Activated T-helper 2 cell treated with anti-CD3 and anti-CD28 coated beads, Interferon-gamma antibody, Interleukin-2, Interleukin-4, amounts not matched to agents 10 μg/mL and 5 μg/mL and 100 μg/mL, durations not matched to agents 14 hours and 24 hours and 36 hours (primary cell): ENCODE measurements at places on chromosomes 3 and 15. TPM values are rescaled to one million over a fixed set of nuclear protein-coding genes. Genes with fewer than 3 reads are reported as not detected.
A peak's percentile ranks its signal among the peaks of the same experiment; 100 is the strongest.

GRCh38 chr3:196138482-196139254 is 56.8 kb upstream of the TFRC start:
- no peak for DNase-seq
- H3K4me3 ChIP-seq: no peak overlapping the region
- H3K4me1 ChIP-seq: peaks cover 21% of the 10 kb centered on the region
- no peaks in the 10 kb centered on the region for H3K36me3 ChIP-seq
- no peak overlapping the region for H3K27ac ChIP-seq
- no peaks in the 10 kb centered on the region for H3K27me3 ChIP-seq

ONECUT1 gene
- not detected in 2 replicates for total RNA-seq

RASGRP1 gene
- total RNA-seq: 108 and 113 TPM in 2 replicates

DNA sequence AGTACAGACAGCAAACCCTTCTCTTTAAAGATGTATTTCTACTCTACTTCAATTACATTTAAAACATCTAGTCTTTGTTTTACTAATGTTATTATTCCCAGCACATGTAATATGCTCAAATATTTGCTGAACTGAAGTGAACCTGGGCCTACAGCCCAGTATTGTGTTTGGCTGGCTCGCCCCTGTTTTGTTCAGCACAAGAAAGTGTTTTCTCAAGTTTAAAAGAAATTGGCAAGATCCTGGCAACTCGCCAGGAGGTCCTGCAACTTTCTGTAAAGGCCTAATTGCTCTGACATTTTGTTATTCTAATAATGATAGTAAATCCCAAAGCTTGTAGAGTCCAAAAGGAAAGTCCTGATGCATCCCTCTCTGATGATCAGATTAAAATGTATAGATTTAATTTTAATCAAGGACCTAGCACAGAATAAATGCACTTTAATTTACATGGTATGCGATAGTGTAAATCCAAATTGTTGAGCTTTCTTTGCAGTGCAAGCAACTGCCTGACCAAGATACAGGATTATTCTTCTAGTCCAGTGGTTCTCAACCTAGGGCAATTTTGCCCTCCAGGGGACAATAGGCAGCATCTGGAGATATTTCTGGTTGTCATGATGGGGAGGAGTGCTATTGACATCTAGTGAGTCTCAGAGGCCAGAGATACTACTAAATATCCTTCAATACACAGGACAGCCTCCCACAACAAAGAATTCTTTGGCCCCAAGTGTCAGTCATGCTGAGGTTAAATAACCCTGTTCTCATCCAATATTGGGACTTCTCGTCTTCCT is 35.7 kb upstream of the TMOD3 start:
- no peak overlapping the region for H3K27ac ChIP-seq
- H3K36me3 ChIP-seq: no peaks in the 10 kb centered on the region
- peaks cover 3% of the 10 kb centered on the region for H3K4me1 ChIP-seq
- no peak for DNase-seq
- H3K27me3 ChIP-seq: peaks cover 7% of the 10 kb centered on the region

GRCh38 chr3:132231633-132232032 is 85.6 kb upstream of the ACP3 start:
- no peak overlapping the region for H3K27ac ChIP-seq
- H3K27me3 ChIP-seq: no peaks in the 10 kb centered on the region
- no peak overlapping the region for H3K4me3 ChIP-seq
- H3K36me3 ChIP-seq: no peaks in the 10 kb centered on the region
- H3K4me1 ChIP-seq: peaks cover 1% of the 10 kb centered on the region
- DNase-seq: no peak

GRCh38 chr3:73475717-73476116 is 149.0 kb downstream of the PDZRN3 start:
- H3K4me3 ChIP-seq: no peak overlapping the region
- H3K27me3 ChIP-seq: peaks cover 21% of the 10 kb centered on the region
- no peak overlapping the region for H3K27ac ChIP-seq
- H3K4me1 ChIP-seq: peaks cover 3% of the 10 kb centered on the region
- H3K36me3 ChIP-seq: no peaks in the 10 kb centered on the region

DNA sequence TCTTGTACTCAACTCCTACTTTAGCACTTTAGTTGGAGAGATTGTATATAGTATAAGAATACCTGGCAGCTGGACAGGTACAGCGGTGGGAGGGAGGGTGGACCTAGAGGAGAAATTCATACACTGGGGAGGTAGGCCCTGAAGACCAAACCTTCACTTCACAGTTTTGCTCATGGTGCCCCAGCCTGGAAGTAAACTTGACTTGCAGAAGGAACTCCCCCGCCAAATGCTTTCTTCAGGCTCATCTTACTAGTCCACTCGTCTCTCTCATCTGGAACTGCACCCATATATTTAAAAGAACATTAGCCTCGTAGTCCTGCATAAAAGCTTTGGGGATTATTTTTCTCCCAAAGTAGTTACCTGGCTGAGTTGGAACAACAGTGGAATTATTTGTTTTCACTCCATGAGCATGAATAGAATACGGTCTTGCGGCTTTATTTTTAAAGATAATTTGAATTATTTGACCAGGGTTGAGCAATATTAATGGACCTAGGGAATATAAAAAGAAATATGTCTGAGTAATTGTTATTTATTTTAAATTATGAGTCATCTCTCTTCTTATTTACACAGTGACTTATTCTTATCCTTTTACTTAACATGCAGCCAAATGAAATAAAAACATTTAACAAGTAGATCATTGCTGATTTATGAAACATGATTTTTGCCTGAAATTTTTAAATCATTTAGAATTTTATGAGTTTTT is 25.5 kb upstream of the CP start:
- H3K27ac ChIP-seq: no peak overlapping the region

DNA sequence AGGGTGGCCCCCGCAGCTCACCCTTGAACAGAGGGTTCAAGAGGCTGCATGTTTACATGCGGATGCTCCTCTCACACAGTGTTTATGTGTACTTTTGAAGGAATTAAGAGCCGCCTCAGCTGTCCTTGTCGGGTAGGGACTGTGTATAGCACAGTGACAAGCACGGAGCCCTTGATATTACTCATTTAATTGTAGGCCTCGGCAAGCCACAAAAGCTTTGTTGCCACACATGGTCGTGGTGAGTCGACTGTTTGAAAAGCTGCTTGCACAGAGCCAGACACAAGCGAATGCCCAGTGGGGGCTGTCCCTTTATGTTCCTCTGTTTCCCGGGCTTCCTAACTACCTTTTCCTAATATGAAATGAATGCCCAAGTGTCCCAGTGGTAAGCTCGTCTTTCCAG is 4.5 kb downstream of the ESYT3 start:
- H3K27ac ChIP-seq: no peak overlapping the region
- no peaks in the 10 kb centered on the region for H3K36me3 ChIP-seq
- H3K27me3 ChIP-seq: peaks cover 36% of the 10 kb centered on the region
- H3K4me3 ChIP-seq: no peak overlapping the region
- DNase-seq: no peak
- peaks cover 4% of the 10 kb centered on the region for H3K4me1 ChIP-seq

DNA sequence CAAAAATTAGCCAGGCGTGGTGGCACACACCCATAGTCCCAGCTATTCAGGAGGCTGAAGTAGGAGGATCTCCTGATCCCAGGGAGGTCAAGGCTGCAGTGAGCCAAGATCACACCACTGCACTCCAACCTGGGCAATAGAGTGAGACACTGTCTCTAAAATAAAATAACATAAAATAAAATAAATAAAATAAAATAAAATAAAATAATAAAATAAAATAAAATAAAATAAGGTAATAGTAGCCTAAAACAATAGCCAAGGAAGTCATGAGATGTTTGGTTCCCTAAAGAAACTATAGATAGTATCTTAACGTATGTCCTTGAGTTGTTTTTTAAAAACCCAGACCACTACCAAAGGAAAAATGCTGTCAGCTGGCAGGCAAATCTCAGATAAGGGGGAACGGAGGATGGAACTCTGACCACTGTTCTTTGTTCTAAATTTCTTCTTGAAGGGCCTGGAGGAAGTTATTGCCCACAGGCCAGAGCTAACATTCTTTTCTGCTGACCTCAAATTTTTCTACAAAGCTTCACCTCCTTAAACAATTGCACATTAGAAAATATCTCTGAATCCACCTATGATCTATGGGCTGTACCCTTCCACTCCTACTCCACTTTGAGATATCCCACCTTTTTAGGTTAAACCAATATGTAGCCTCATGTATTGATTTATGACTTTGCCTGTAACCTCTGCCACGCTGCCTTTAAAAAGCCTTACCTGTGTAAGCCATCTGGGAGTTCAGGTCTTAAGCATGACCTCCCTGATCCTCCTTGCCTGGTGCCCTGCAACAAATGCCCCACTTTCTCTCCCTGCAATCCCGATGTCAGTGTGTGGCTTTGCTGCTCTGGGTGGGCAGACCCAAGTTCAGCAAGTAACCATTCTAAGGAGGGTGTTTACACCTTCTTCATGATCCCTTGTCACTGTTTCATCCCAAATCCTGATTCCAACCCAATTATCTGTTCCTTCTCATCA is 126.2 kb upstream of the BHLHE40 start:
- DNase-seq: no peak
- peaks cover 56% of the 10 kb centered on the region for H3K36me3 ChIP-seq
- peak overlapping the region; percentile 32 for H3K4me3 ChIP-seq
- no peaks in the 10 kb centered on the region for H3K27me3 ChIP-seq

TMC3 gene
- not detected in 2 replicates for total RNA-seq

- no peak overlapping the region for H3K4me3 ChIP-seq
- no peak for DNase-seq
- no peak overlapping the region for H3K27ac ChIP-seq
- peaks cover 4% of the 10 kb centered on the region for H3K4me1 ChIP-seq
- no peaks in the 10 kb centered on the region for H3K36me3 ChIP-seq
Observed at GRCh38 chr3:143806038-143806437, 42.2 kb downstream of the SLC9A9 start.
